ENCODE measurements at places on chromosomes 5 and 9.

DNA sequence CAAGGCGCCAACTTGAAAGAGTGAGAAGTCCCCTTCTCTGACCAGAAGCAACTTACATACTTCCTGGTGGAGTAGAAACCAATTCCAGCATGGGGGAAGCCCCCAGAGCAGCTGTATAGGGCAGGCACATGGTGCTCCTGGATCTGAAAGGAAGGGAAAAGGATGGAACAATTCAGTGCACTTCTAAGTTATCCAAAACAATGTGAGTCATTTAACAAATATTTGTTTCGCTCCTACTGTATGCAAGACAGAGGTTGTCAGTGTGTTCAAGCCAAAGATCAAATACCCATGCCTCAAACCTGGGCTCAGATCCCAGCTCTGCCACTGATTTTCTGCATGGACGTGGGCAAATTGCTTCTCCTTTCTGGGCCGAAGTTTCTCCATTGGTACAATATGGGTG, 67.1 kb downstream of the LHX2 start:
- H3K4me3 ChIP-seq = no peak overlapping the region
- H3K4me1 ChIP-seq = peaks cover 2% of the 10 kb centered on the region
- no peak overlapping the region for H3K27ac ChIP-seq
- DNase-seq = peak; percentile 74

DNA sequence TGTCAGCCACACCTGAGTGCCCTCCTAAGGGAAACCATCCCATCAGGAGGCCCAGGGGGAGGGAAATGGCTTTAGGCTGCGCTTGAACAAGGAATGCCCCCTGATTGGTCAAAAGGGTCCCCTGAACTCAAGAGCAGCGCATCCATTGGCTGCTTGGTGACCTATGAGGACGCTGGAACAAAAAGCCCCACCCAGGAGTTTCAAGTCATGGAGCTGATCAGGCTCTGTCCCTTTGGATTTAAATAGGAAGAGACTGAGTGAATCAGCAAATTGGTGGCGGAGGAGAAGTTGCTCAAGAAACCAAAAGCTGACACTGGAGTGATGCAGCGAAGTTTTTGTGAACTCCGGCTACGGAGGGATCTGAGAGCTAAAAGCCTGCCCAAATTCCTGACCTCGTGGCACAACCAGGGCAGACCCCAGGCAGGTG, 66.7 kb downstream of the SMIM23 start:
- DNase-seq = peak; percentile 69
- no peak overlapping the region for H3K27ac ChIP-seq
- H3K4me1 ChIP-seq = no peaks in the 10 kb centered on the region
- no peaks in the 10 kb centered on the region for H3K27me3 ChIP-seq
- no peak overlapping the region for H3K4me3 ChIP-seq
- no peaks in the 10 kb centered on the region for H3K36me3 ChIP-seq

DNA sequence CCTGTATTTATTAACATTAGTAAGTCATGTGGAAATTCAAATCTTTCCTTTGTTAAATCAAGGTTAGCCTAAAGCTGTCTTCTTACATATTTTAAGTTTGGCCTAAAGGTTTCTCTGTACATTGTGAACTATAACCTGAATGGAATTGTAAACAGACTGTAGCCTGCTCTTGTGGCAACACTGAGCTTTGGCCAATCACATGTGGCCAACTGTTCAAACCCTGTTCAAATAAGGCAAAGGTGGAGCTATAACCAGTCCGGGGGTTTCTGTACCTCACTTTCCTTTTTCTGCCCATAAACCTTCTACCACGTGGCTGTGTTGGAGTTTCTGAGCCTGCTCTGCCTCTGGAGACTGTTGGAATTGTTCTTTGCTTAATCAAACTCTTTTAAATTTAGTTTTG, 3.3 kb upstream of the HAPLN1 start:
- no peak overlapping the region for H3K4me3 ChIP-seq
- DNase-seq = no peak
- no peaks in the 10 kb centered on the region for H3K36me3 ChIP-seq
- H3K27ac ChIP-seq = no peak overlapping the region
- H3K27me3 ChIP-seq = no peaks in the 10 kb centered on the region
- H3K4me1 ChIP-seq = no peaks in the 10 kb centered on the region

DNA sequence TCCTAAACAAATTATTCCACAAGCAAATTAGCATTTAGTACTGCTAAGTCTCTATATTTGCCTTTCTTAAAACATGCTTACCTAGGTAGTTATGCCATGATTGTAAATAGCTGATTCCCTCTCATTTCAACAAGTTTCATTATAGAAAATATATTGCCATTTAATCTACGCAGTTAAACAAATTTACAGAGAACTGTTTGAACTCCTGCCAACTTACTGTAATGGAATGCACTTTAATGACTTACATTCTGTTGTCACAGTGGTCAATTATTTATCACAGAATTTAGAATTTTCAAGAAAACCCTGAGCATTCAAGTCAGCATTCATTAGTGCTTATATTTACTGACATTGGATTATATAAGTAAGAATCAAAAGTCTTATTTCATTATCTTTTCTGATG, 19.6 kb downstream of the SLC38A9 start:
- no peak overlapping the region for H3K27ac ChIP-seq
- H3K4me3 ChIP-seq = no peak overlapping the region
- H3K4me1 ChIP-seq = peaks cover 2% of the 10 kb centered on the region
- H3K27me3 ChIP-seq = no peaks in the 10 kb centered on the region
- no peaks in the 10 kb centered on the region for H3K36me3 ChIP-seq

DNA sequence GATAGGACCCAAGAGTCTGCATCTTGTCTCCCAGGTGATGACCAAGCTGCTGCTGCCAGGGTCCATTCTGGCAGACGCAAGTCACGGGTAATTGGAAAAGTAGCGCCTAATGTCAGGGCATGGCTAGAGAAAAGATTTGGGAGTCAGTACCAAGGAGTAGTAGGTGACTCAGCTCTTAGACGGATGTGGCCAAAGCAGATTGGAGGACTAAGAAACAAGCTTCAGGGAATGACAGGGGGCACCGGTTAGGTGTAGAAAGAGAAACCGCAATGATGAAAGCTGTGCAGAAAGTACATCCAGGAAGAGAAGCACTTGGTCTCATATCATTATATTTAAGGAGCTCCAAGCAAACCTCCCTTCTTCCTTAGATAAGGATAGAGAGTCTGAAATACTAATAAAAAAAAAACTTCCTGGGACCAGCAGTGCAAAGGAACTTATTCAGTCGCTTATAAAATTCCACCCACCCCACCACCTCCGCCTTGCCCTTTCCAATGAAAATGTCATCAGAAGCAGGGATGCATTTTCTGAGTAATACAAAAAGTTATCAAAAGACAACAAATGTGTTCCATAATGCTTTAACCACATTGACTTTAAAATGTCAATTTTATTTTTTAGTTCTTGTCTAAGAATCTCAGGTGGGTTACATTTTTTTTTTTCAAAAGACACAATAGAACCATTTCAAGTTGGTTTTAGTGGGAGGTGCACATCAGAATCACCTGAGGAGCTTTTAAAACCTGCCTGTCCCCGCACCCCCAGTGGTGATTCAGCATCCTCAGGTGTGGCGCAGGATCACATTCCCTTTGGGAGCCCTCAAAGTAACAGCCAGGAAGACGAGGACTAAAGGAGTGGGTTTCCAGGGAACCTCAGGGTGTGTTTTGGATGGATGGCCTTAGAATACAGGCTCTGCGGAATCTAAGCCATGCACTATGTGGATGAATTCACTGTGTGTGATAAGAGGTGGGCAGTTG, 31.2 kb downstream of the PTPN3 start:
- H3K36me3 ChIP-seq = no peaks in the 10 kb centered on the region
- H3K4me3 ChIP-seq = no peak overlapping the region
- no peaks in the 10 kb centered on the region for H3K4me1 ChIP-seq
- DNase-seq = no peak
- no peak overlapping the region for H3K27ac ChIP-seq

- no peak overlapping the region for H3K27ac ChIP-seq
- no peaks in the 10 kb centered on the region for H3K4me1 ChIP-seq
- DNase-seq = no peak
Observed at GRCh38 chr5:125526966-125527365, 780.5 kb upstream of the ZNF608 start.

DNA sequence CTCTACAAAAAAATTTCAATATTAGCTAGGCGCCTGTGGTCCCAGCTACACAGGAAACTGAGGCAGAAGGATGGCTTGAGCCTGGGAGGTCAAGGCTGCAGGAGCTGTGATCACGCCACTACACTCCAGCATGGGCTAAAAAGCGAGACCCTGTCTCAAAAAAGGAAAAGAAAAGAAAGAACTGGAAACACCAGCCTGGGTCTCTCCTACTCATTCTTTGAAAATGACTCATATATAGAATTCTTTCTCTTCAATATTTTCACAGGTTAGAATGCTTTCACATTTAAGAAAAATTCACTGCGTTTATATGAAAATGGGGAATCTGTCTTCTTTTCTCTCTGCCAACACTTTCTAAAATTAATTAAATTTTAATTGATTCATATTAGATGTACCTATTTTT, 115.6 kb downstream of the TRPM6 start:
- no peak for DNase-seq
- H3K4me1 ChIP-seq = no peaks in the 10 kb centered on the region
- no peak overlapping the region for H3K4me3 ChIP-seq
- H3K27ac ChIP-seq = no peak overlapping the region

GRCh38 chr9:2657427-2657826, 35.8 kb downstream of the VLDLR start:
- H3K27ac ChIP-seq = no peak overlapping the region
- DNase-seq = no peak
- peaks cover 4% of the 10 kb centered on the region for H3K36me3 ChIP-seq
- no peak overlapping the region for H3K4me3 ChIP-seq
- peaks cover 7% of the 10 kb centered on the region for H3K4me1 ChIP-seq
- H3K27me3 ChIP-seq = no peaks in the 10 kb centered on the region

DNA sequence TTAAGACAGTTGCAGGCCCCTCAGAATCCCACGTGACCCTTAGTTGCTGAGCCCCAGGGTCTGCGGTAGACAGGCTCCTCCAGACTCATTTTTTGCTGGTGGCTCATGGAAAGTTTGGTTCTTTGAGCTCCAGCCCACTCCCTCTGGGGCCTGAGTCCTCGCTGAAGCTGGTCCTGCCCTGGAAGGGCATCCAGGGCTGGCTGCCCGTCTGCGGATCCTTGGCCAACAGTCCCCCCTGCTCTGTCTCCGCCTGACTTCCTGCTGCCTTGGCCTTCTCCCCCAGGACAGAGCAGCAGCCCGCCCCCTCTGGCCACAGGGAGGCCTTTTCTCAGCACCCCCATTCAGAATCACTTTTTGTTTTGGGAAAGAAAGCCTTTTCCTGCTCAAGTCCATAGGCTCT, 24.4 kb downstream of the SLC6A7 start:
- no peaks in the 10 kb centered on the region for H3K36me3 ChIP-seq
- peaks cover 4% of the 10 kb centered on the region for H3K4me1 ChIP-seq

DNA sequence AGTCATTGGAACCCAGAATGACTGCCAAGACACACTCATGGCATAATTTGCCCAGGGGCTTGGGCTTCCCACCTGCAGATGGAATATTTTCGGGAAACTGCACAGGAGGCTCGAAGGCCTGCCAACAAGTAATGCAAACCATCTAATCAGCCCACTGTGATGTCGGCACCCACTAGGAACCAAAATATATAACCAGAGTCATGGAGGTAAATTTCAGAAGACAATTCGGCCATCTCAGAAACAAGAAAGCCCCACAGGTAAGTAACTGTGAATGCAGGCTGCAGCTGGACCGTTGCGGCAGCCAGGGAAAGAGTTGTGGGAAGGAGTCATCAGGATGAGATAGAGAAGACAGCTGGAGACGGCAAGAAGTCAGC, 264.4 kb downstream of the SYK start:
- peaks cover 6% of the 10 kb centered on the region for H3K4me1 ChIP-seq
- no peaks in the 10 kb centered on the region for H3K36me3 ChIP-seq
- no peak overlapping the region for H3K27ac ChIP-seq
- no peaks in the 10 kb centered on the region for H3K27me3 ChIP-seq
- no peak overlapping the region for H3K4me3 ChIP-seq

DNA sequence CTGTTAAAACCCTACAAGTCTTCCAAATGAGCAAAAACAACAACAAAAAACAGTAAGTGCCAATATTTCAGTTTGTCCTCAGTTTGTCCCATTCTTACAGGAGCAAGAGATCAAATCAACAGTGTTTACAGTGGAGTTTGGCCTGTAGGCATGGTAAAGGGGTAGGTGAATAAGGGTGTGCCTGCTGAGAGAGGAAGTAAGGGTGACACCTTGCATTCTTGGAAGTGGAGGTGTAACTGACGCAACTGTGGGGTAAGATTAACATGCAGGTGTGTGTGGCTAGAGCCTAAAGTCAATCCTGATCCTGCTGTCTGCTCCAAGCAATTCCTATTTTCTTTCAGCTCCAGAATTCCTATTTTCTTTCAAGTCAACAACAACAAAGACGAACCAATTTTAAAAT, 43.4 kb downstream of the PFDN1 start:
- DNase-seq = peak; percentile 95
- H3K27me3 ChIP-seq = no peaks in the 10 kb centered on the region
- H3K27ac ChIP-seq = no peak overlapping the region
- no peak overlapping the region for H3K4me3 ChIP-seq
- H3K36me3 ChIP-seq = no peaks in the 10 kb centered on the region

- H3K27ac ChIP-seq = no peak overlapping the region
- no peak for DNase-seq
- H3K4me1 ChIP-seq = no peaks in the 10 kb centered on the region
- H3K4me3 ChIP-seq = no peak overlapping the region
- H3K27me3 ChIP-seq = no peaks in the 10 kb centered on the region
- no peaks in the 10 kb centered on the region for H3K36me3 ChIP-seq
Observed at GRCh38 chr9:108474356-108474755, 381.4 kb downstream of the ACTL7B start.

GRCh38 chr9:37107701-37108100, 12.7 kb upstream of the ZCCHC7 start:
- no peaks in the 10 kb centered on the region for H3K27me3 ChIP-seq
- no peaks in the 10 kb centered on the region for H3K4me1 ChIP-seq
- no peak overlapping the region for H3K4me3 ChIP-seq
- DNase-seq = no peak
- H3K36me3 ChIP-seq = no peaks in the 10 kb centered on the region

GRCh38 chr5:124034083-124034700, 522.2 kb downstream of the CSNK1G3 start:
- H3K27ac ChIP-seq = no peak overlapping the region
- no peaks in the 10 kb centered on the region for H3K4me1 ChIP-seq
- H3K4me3 ChIP-seq = no peak overlapping the region
- H3K36me3 ChIP-seq = no peaks in the 10 kb centered on the region
- no peaks in the 10 kb centered on the region for H3K27me3 ChIP-seq

Measured in mesendoderm (in vitro differentiated cells).